Activated CD4-positive, alpha-beta T cell treated with anti-CD3 and anti-CD28 coated beads for 24 hours (primary cell): ENCODE measurements at places on chromosomes 1 and 21.

GRCh38 chr1:14215151-14215550 lies 383.3 kb upstream of the KAZN start:
- DNase-seq: no peak

DNA sequence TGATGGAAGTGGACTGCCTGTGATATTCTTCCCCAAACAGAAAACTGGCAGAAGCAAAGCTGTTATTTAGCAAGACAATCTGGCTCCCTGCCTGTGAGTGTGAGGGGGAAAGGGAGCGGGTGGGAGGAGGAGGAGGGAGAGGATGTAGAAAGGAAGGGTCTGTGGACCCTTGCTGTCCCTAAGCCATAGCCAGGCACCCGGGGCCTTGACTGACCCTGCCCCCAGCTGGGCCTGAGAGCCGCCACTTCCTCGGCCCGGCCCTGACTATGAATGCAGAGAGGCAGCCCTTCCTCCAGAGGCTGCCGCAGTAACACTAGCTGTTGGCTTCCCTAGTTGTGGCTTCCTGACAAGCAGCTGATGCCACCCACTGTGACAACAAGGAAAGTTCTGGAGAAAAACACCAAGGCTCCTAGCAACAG lies 13.9 kb downstream of the PLA2G2F start:
- DNase-seq: no peak

- DNase-seq: peak; percentile 64
These were observed 19.9 kb downstream of the ATP8B2 start for GRCh38 chr1:154344977-154345837.

DNA sequence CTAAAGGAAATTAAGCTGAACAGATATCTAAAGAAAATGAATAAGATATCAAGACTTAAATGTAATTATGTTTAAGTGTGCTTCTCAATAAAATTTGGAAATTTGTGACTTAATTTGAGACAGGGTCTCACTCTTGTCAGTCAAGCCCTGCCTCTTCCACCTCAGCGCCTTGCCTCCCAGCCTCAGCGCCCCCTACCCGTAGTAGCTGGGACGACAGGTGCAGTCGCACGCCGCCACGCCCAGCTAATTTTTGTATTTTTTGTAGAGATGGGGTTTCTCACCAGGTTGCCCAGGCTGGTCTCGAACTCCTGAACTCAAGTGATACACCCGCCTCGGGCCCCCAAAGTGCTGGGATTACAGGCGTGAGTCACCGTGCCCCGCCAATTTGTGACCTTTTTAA lies 117.0 kb downstream of the CLEC20A start:
- DNase-seq: no peak

- DNase-seq: no peak
These were observed 59.8 kb upstream of the GNG12 start for GRCh38 chr1:67893126-67893495.

DNA sequence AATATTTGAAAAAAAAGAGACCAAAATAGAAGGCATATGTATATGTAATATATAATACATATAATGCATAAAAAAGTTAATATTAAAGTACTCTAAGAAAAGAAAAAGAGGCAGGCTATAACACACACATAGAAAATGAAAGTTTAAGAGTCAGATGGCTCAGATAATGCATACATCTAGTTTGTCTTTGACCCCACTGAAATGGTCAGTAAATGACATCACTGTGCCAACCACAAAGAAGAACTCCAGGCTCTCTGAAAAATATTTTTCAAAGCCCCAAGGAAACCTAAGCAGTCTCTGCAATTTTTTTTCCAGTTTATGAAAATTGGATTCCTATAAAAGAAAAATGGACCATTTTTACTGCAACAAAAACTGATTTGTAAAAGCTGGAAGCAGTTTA lies 55.4 kb upstream of the SCYL3 start:
- DNase-seq: no peak

DNA sequence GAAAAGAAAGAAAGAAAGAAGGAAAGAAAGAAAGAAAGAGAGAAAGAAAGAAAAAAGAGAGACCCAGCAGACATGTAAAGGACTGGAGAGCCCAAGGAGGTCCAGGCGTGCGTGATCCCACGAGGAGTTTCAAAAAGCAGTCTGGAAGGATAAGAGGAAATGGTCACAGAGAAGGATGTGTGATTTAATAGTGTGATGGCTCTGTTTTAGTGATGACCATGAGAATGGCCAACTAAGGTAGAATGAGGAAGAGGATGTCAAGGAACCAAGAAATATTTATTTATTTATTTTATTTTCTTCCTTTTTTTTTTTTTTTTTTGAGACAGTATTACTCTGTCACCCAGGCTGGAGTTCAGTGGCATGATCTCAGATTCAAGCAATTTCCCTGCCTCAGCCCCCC lies 25.5 kb downstream of the PTGS2 start:
- DNase-seq: no peak

GRCh38 chr1:38115682-38116202 lies 69.1 kb upstream of the POU3F1 start:
- no peak for DNase-seq

DNA sequence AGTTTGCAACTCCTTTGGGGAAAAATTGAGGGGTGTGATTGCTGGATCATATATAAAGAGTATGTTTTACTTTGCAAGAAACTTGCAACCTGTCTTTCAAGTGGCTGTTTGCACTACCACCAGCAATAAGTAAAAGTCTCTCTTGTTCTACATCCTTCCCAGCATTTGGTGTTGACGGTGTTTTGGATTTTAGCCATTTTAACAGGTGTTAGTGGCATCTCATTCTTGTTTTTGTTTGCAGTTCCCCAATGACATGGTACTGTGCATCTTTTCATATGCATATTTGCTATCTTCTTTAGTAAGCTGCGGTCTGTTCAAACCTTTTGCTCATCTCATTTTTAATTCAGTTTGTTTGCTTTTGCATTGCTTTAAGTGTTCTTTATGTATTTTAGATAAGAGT lies 535.5 kb downstream of the LRRIQ3 start:
- no peak for DNase-seq

DNA sequence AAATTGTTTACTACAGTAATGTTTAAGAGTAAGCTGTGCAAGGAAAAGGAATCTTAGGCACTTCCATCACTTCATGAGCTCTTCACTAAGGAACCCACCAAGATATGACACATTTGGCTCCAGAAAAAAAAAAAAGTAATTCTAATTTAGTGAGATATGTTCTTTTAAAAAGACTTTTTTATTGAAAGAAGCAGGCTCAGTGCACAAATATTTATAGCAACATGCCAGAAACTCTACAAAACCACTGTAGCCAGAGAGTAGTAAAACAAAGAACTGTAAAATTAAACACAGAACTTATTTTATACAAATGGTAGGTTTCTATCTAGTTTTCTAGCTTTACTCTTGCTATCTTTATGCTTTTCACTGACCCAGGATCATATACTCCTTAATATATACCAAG lies 434.6 kb upstream of the ADGRL2 start:
- DNase-seq: no peak

DNA sequence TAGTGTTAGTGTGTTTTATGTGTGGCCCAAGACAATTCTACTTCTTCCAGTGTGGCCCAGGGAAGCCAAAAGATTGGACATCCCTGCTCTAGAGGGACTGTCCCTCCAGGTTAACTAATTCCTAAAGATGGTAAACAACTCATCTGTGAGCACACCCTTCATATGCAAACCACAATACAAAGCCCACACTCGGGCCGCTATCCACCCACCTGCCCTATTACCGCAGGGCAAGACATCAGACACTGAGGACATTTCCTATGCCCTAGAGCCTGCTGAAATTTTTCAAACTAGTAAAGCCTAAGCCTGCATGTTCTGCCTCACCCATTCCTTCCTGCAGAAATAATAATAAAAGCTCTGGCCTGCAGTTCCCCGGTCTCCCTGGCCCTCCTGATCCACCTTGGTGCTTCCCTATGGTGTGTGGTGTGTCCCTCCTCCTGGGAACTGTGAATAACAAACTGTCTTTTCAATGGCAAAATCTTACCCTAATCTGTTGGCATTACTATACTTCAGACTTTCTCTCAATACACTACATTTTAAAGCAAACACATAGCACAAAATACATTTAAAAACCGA lies 39.3 kb upstream of the NTPCR start:
- DNase-seq: no peak

GRCh38 chr1:35255276-35255675 lies 13.2 kb upstream of the ZMYM4 start:
- DNase-seq: no peak
